ENCODE measurements at places on chromosomes 6 and 20.

DNA sequence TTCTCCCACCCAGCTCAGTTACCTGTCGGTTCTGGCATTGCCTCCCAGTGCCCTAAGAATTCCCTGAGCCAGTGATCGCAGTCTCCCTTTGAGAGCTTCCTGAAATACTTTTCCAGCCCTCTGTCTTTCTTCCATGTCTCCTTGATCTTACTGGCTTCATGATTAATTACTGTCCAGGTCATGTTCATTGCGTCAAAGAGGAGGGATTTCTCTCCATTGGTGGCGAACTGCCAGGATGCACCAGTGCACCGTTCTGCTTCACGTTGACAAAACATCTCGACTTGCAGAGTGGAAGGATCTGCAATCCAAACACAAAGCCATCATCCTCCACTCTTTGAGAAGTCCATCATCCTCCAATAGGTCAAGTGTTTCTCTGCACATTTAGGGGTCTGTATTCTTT is 8.6 kb downstream of the RAET1E start:
- DNase-seq, result no peak

- DNase-seq, result no peak
Observed at GRCh38 chr20:3613821-3614440, 49.3 kb downstream of the GFRA4 start.

GRCh38 chr20:57991211-57991881 is 237.1 kb downstream of the ANKRD60 start:
- DNase-seq, result no peak

DNA sequence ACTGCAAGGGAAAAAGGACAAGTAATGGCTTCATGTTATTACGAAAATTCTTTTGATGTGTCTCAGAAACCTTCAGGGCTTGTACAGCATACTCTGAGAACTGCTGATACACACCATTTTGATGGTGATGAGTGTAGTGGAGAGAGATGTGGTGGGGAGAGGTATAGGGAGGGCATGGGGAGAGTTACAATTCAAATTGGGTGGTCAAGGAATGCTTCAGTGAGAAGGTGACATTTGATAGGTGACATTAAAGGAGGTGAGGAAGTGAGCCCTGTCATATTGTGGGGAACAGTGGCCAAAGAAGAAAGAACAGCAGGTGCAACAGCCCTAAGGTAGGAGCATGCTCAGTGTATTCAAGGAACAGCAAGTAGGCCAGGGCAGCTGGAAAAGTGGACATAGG is 318.9 kb downstream of the CLIC5 start:
- no peak for DNase-seq

GRCh38 chr20:35893942-35894341 is 60.4 kb downstream of the SCAND1 start:
- no peak for DNase-seq

DNA sequence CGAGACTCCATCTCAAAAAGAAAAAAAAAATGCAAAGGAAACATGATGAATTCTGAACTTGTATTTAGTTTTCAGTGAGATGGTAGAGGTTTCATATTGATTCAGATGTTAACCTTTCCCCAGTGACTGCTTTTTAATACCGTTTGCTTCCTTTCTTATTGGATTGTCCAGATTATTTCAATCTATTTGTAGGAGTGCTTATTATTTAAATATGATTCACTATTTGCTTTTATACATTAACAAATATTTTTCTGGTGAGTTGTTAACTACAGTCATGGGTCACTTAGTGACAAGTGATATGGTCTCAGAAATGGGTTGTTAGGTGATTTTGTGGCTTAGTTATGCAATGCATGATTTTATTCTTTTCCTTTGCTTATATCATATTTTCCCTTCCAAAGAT is 8.4 kb downstream of the PI3 start:
- DNase-seq, result no peak

- DNase-seq, result no peak
Observed at GRCh38 chr20:44601801-44602204, 19.4 kb downstream of the PKIG start.

DNA sequence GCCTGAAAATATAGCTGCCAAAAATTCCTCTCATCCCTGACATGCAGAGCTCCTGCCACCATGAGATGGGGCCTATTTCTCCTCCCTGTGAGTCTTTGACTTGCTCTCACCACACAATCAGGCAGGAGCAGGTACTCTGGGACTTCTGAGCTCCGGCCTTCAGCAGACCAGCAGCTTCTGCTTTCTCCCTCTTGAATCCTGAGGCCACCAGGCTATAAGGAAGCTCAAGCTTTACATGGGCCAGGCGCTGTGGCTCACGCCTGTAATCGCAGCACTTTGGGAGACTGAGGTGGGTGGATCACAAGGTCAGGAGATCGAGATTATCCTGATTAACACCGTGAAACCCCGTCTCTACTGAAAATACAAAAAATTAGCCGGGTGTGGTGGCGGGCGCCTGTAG is 238.7 kb upstream of the RREB1 start:
- DNase-seq, result no peak

DNA sequence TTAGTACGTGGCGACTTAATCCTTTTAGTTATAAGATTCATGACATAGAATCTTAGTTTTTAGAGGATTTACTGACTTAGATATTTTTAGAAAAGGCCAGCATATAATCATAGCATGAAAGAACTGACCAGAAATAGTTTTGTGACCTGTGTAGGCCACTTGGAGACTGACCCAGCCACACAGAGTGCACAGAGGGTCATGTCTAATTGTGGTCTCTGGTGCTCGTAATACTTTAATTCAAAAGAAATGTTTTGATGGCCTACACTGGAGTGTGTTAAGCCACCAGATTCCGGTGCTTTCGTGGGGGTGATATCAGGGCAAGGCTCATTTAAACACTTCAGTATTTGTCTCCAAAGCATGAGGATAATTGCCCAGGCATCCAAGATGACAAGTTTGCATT is 11.4 kb downstream of the PCMTD2 start:
- no peak for DNase-seq

DNA sequence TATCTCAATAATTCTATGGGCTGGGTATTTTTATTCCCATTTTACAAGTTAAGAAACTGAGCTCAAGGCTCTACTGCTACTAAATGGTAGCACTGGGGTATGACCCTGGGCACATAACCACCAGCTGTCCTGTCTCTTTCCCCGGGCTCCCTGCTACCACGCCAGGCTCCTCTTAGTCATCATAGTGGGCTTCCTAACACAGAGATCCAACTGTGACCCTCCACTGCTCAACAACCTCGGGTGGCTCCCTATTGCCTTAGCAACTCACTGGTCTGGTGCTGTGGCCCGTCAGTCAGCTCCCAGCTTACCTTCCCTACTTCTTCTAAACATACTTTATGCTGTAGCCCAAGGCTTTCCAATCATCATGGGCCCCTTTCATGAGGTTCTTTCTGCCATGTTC is 4.5 kb downstream of the KIAA1755 start:
- DNase-seq, result no peak

DNA sequence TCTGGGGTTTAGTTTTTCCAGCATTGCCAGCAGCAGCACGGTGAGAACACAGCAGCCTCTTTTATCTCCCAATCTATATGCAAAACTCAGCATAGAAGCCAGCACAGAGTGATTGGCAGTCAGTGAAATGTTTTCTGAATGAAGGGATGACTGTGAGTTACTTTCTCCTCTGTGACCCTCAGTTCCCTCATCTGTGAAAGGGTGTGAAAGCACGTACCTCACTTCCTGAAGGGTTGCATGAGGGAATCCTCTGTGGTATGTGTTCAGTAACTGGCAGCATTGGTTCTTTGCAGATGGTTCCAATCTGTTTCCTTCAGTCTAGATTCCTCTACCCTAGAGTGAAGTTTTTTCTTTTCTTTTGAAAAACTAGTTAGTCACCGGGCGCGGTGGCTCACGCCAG is 40.0 kb downstream of the EFCAB8 start:
- no peak for DNase-seq

DNA sequence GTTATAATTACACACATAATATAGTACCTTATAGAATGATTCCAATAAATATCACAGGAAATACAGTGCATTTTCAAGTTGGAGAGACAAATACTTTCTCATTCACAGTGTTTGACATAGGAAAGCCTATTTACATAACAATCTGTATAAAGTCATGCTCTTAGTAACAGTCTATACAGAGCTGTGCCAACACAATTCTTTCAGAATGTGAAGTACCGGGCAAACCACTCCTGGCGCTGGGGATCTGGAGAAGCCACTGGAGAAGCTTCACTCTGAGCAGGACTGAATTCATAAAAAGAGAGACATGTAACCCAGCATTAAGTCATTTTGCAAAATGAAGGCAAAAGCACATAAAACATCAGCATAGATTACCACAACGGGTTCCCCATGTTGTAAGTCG is 24.9 kb upstream of the MCM9 start:
- DNase-seq, result no peak

GRCh38 chr6:109872968-109873545 is 105.1 kb upstream of the GPR6 start:
- DNase-seq, result no peak

GRCh38 chr6:145204301-145204700 is 531.0 kb downstream of the EPM2A start:
- DNase-seq, result no peak

- DNase-seq, result no peak
Observed at GRCh38 chr6:135320721-135321621, 139.9 kb downstream of the MYB start.

DNA sequence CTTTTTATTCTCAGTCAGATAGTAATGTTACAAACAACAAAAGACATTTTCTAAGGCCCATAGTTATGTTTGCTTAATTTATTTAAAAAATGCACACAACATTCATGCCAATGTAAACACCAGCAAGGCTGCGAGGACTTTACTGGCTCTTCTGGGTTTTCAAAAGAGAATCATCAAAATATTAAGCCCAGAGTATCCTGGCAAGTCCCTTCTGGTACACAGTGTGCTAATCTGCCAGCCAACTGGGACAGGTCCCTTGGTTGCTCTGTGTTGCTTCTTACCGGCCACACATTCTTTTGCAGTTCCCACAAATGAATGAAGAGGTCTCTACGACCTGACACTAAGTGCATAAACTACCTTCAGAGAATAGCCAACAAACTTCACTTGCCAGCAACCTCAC is 42.6 kb upstream of the SPDEF start:
- DNase-seq, result no peak

DNA sequence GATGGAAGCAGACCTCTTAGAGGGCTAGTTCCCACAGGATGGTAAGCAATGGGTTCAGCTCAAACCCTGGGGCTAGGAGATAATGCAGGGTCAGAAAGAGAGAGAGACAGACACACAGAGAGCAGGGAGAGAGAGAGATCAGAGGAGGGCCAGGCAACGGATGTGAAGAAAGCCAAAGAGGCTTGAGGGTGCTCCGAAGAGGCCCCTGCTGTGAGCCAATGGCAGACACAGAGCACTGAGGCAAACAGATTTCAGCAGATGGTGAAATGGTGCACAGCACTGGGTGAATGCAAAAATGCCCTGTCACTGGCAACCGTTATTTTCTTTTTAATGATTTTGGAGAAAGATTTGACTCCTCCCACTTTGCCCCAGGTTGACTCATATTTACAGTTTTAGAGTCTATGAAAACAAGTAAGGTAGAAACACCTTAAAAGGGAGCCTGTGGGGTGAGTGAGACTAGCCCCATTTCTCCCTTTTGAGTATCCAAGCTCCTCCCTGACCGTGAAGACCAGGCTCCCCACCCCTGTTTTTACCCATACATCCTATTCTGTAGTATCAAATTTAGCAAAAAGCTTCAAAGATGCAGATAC is 840 bp downstream of the DEFB132 start:
- DNase-seq, result no peak

- peak; percentile 41 for DNase-seq
Observed at GRCh38 chr20:11544029-11544678, 373.5 kb upstream of the BTBD3 start.

DNA sequence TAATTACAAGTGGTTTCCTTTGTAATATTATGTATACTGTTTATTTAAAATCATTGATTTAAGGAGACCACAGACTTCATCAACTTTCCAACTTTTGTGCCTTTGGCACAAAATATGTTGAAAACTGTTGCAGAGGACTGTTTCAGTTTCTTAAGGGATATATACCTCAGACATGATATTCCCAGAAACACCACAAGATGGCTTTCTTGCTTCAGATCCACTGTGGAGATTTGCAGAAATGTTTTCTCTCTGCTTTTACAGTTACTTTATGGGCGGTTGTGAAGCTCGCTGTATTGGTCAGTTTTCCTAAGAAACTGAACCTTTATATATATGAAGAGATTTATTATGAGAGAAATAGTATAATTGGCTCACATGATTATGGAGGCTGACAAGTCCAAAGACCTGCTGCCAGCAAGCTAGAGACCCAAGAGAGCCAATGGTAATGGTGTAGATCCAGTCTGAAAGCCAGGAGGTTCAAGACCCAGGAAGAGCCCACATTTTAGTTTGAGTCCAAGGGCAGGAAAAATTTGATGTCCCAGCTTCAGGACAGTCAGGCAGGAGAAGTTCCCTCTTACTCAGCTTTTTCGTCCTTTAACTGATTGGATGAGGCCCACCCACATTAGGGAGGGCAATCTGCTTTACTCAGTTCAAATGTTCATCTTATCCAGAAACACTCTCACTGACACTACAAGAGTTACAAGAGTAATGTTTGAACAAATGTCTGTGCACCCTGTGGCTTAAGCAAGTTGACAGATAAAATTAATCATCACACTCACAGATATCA is 12.8 kb downstream of the ME1 start:
- peak; percentile 10 for DNase-seq

DNA sequence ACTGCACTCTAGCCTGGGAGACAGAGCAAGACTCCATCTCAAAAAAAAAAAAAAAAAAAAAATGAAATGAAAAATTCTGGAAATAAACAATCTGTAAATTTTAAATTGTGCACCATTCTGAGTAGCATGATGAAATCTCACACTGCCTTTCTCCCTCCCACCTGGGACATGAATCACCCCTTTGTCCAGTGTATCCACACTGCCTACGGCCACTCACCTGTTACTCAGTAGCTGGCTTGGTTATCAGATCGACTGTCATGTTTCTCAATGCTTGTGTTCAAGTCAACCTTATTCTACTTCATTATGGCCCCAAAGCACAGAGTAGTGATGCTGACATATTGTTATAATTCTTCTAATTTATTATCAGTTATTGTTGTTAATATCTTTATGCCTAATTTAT is 58.7 kb upstream of the MTHFD1L start:
- DNase-seq, result no peak
